Kidney (tissue), 22 donors: ENCODE measurements at places on chromosomes 5 and 9.

DNA sequence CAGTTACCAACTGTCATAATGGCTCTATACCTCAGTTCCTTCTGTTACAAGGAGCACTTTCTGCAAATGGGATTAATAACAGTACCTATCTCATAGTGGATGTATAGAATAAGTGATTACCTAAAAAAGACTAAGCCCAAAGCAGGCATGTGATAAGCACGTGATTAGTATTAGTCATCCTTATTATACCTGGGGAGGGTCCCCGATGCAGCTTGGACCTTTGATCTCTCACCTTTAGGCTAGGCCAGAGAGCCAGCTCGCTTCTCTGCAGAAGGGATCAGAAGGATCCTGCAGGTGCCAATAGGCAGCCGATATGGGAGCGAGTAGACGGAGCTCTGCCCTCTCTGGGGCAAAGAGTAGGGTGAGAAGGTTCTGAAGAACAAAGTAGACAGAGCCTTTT, 4.0 kb downstream of the JADE2 start:
- no peak for DNase-seq

- no peak for DNase-seq
Observed at GRCh38 chr5:64883912-64884311, 115.2 kb downstream of the CWC27 start.

- no peak for DNase-seq
Observed at GRCh38 chr9:36739373-36740116, 166.8 kb downstream of the MELK start.

- DNase-seq: no peak
Observed at GRCh38 chr5:105503950-105504349, 1941.4 kb upstream of the NUDT12 start.

GRCh38 chr5:73119451-73120157, 771 bp upstream of the TMEM171 start:
- peak; percentile 90 for DNase-seq

DNA sequence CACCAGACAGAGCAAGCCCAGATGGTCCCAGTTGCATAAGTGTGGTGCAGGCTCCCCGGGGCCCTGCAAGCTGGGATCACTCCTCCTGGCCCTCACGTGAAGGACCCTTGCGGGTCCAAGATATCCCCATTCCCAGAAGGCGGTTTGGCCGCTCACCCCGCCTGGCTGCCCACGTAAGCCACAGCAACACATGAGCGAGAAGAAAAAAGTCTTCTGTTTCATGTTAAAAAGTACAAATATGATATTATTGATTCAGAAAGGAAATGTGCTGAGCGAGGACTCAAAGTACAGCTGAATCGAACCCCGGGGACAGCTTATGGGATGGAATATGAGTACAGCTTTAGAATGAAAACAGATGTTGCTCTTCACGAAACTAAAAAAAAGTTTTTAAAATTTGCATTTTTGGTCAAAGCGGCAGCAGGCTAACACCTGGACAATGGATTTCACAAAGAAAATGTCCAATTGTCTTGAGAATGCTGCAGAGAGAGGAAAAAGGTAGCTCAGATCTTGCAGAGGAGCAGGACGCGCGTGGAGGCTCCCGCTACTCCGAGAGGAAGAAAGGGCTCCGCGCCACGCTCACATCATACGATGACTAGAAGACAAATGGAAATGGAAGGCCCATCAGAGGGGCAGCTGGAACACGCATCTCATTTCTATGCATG, 427.6 kb downstream of the IRX1 start:
- DNase-seq: no peak

- DNase-seq: no peak
Observed at GRCh38 chr5:55101556-55102276, 730 bp upstream of the GZMA start.
